ENCODE measurements at places on chromosomes 16 and 17.

- peak; percentile 54 for DNase-seq
- no peak overlapping the region for H3K4me3 ChIP-seq
- no peak overlapping the region for H3K27ac ChIP-seq
- no peaks in the 10 kb centered on the region for H3K27me3 ChIP-seq
- no peaks in the 10 kb centered on the region for H3K36me3 ChIP-seq
These were observed 21.2 kb downstream of the PEMT start for GRCh38 chr17:17570140-17570797.

GRCh38 chr17:3745071-3745470, 21.4 kb downstream of the HASPIN start:
- DNase-seq = no peak
- H3K4me1 ChIP-seq = no peaks in the 10 kb centered on the region
- H3K27me3 ChIP-seq = no peaks in the 10 kb centered on the region
- no peak overlapping the region for H3K27ac ChIP-seq
- no peaks in the 10 kb centered on the region for H3K36me3 ChIP-seq
- H3K4me3 ChIP-seq = no peak overlapping the region

GRCh38 chr17:38851434-38851833, 2.1 kb downstream of the RPL23 start:
- peaks cover 65% of the 10 kb centered on the region for H3K36me3 ChIP-seq
- peak overlapping the region; percentile 92 for H3K27ac ChIP-seq
- H3K4me1 ChIP-seq = peaks cover 29% of the 10 kb centered on the region
- no peak for DNase-seq
- H3K27me3 ChIP-seq = no peaks in the 10 kb centered on the region
- peak overlapping the region; percentile 65 for H3K4me3 ChIP-seq

- H3K36me3 ChIP-seq = peaks cover 2% of the 10 kb centered on the region
- no peak overlapping the region for H3K27ac ChIP-seq
- H3K4me1 ChIP-seq = peaks cover 9% of the 10 kb centered on the region
- H3K4me3 ChIP-seq = no peak overlapping the region
These were observed 6.1 kb downstream of the RUNDC3A start for GRCh38 chr17:44314524-44314868.

GRCh38 chr17:71252436-71252835, 868.4 kb upstream of the SOX9 start:
- H3K4me1 ChIP-seq = no peaks in the 10 kb centered on the region
- H3K4me3 ChIP-seq = no peak overlapping the region
- no peaks in the 10 kb centered on the region for H3K27me3 ChIP-seq
- H3K36me3 ChIP-seq = no peaks in the 10 kb centered on the region
- no peak for DNase-seq
- no peak overlapping the region for H3K27ac ChIP-seq
